ENCODE measurements at places on chromosomes 4 and X.

- DNase-seq, result no peak
Observed at GRCh38 chr4:128307123-128307571, 19.5 kb upstream of the PGRMC2 start.

DNA sequence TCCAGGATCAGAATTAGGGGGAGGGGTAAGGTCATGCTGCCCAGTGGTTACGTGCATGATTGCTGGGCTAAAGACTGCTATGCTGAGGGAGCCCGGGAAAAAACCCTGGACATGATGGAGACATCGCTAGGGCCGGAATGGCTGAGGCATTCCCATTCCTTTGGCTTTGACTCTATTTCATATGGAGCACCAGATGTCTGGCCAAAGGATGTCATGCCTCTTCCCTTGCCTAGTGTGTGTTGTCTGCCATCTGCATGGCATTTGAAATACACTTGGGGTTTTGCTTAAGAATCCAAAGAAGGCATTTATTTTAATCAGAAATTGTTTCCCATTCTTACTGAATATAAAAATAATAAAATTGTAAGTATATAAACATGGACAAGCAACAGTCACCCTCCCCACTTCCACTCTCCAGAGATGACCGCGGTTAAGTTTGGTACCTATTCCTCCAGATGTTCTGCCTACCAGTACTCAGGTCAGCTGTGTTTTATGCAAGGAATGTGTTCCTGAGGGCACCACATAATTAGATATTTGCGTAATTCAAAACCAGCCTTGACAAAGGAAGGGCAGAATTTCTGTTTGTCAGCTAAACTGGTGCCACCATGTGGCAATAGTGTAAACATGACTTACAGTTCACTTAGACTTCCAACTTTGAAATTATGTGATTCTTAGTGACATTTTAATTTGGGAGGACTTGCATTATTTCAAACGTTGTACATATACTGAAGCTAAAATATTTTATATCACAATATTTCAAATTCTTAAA, 105.9 kb downstream of the CT47B1 start:
- DNase-seq, result peak; percentile 26

- DNase-seq, result no peak
Observed at GRCh38 chrX:140354431-140355120, 150.3 kb downstream of the SOX3 start.

- DNase-seq, result no peak
Observed at GRCh38 chr4:109554971-109555370, 5.1 kb upstream of the MCUB start.

- DNase-seq, result peak; percentile 33
Observed at GRCh38 chrX:54492340-54492739, 3.7 kb downstream of the FGD1 start.

Data from RWPE1 (cell line).